ENCODE measurements at places on chromosomes 3 and 15. TPM values are rescaled to one million over a fixed set of nuclear protein-coding genes. Genes with fewer than 3 reads are reported as not detected.

DNA sequence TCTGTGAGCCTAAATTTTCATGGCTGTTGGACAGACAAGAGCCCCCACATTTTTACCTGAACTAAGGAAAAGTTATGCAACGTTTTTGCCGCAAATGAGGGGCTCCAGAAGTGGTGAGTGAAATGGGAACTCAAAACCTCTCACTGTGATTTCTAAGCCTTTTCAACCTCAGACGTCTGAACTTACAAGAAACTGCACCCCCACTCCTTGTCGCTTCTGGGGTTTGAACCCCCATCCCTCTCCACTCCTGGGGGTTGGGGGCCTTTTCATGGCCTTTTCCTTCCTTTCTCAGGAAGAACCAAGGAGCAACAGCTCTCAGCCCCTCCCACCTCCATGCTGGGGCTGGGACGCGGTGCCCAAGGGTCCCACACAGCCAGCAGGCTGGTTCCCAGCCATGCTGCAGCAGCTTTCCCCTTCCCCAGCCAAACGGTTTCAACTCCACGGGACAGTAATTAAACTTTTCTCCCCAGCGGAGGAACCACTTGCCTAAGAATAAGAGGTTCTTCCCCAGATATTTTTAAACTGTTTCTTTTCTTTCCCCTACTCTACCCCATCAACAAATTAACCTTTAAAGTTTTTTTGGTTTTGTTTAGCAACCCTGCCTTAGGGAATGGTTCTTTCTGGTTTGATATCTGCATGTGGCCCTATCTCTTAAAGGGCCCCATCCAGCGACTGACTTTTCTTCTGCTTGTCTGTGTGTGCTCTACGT is 387.6 kb upstream of the CBLB start:
- DNase-seq = no peak

- no peak for DNase-seq
Measured at GRCh38 chr3:176447369-176447768, 749.9 kb downstream of the TBL1XR1 start.

DNA sequence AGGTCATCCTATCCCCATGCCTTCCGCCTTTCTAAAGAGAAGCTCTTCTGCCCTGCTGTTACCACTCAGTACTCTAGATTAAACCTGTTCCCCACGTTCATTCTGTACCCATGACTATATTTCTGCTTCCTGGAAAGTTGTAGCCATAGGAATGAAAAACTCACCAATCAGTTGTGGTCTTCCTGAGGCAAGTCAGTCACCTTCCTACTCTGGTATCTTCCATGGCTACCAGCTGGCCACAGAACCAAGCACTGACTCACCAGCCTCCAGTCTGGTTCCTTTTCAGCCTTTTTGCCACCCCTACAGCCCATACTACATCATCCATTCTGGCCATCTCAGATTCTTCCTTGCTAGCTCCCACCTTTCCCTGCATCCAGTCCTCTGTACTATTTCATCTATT is 46.4 kb downstream of the TMEM44 start:
- no peak for DNase-seq

DNA sequence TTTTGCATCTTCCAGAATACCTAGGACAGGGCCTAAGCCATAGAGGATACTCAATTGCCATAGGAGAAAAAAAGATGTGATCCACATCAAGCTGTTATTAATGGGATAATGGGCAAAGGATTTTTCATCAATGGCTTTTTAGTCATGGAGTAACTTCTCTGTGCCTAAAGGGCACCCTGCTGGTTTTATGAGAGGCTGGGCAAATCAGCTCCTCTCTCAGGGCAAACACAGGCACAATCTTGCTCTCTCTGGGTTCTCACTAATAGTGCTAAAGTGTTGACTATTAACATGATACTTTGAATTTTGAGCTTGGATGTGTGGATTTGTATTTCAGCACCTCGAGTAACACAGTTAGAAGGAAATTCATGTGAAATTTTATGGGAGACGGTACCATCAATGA is 67.6 kb downstream of the GHSR start:
- no peak for DNase-seq

DNA sequence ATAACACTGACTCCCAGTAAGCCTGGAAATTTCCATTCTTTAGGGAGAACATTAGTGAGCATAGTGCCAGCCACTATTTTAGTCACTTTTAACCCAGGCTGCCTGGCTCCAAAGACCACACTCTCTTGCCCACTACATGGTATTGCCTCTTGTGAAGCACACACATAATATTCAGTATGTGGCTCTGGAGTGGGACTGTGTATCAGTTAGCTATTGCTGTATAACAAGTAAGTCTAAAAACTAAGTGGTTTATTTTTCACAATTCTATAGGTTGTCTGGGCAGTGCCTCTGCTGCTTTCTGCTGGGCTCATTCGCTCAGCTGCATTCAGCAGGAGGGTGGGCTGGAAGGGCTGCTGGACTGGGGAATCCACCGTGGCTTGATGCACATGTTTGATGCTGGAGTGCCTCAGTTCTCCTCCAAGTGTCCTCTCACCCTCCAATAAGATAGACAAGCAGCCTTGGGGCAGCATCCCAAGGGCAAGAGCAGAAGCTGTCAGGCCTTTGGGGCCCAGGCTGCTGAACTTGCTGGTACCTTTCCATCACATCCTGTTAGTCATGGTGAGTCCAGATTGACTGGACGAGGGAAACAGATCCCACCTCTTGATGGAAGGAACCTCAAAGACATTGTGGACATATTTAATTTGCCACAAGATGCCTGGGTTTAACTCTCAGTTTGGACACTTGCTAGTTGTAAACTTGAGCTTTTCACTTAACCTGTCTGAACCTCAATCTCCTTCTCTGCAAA is 66.6 kb upstream of the TLE3 start:
- no peak for DNase-seq

DNA sequence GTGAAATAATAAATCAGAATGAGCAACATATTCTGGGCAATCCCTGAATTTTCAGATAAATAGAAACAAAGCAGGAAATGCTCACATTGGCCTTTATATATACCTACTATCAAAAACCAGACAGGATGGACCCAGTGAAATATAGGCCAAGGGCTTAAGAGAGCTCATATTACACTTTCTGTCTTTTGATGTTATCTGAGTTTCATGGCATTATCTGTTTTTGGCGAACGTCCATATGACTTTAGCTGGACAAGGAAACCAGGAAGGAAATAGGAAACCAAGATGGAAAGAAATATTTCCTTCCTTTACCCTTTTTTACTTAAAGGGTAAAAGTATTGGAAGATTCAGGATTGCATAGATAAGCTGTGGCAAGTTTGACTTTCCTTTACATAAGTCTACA is 274.8 kb downstream of the THSD4 start:
- no peak for DNase-seq

The IGSF11 gene
- total RNA-seq = not detected

The HESX1 gene
- not detected for total RNA-seq

DNA sequence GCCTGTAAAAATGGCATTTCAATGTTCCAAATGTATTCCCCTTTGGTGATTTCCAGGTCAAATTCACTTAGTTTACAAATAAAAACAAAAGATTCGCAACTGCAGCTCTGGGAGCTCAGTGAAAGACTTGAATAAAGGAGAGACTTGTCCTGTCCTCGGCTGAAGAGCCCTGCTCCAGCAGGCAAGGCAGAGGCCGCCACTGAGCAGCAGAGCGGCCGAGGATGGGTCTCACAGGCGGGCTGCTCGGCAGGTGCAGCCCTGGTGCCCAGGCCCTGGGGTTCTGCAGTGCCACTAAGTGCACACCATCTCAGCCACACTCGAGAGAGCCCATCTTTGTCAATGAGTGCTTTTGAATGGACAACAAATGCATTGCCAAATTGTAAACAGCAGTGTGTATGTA is 856.2 kb downstream of the AGBL1 start:
- no peak for DNase-seq

The PTX3 gene
- total RNA-seq = 16.1 TPM

GRCh38 chr3:50536471-50537180 is 30.9 kb downstream of the C3orf18 start:
- no peak for DNase-seq

DNA sequence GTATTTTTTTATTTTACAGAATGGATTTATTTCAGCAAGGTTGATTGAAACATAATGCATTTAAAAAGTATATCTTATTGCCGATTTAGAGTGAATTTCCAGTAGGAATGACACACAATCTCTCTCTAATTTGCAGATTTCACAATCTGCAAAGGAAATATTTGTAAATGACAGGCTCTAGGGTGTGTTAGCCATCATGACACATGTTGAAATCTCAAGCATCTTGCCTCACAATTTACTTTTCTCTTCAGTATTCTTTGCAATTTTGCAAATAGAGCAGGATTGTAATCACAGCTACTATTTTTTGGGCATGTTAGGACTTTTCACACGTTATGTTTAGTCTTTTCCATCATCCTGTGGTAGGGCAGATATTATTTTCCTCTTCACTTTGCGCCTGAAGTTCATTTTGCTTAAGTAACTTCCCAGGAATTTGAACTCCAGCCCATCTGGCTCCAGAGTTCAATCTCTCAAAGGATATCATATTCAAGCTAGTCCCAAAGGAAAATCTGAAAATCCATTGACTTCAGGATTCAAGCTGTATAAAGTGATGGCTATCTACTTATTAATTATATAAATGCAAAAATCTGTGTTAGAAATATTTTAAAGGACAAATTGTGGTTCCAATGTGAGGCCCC is 55.4 kb downstream of the ATP13A4 start:
- no peak for DNase-seq

The TMEM89 gene
- total RNA-seq = not detected

DNA sequence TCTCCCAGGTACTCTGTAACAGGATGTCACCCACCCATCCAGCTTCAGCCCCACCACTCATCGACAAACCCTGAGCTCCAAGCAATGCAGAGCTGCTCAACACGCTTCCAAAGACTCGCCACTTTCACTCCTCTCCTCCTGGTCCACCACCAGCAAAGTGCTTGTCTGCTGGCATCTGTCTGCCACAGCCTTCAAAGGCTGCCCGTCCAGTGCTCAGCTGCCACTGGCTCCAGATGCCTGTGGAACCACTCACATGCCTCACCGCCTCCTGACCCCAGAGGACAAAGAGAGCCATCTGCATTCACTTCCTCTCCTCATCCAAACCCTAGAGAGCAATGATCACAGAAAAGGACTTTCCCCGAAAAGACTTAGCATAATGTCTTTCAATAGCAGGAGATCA is 109.5 kb upstream of the OCA2 start:
- no peak for DNase-seq

Measured in NCI-H460 (cell line).